Temporal lobe (tissue), 4 donors: ENCODE measurements at places on chromosomes 7 and 10. TPM values are rescaled to one million over a fixed set of nuclear protein-coding genes. Genes with fewer than 3 reads are reported as not detected.

The CALML5 gene
- not detected for total RNA-seq

The NEURL1 gene
- 26.8 TPM for total RNA-seq

The NKX2-3 gene
- under 0.01 TPM for total RNA-seq

The MOGAT3 gene
- total RNA-seq, result not detected

The FOXP2 gene
- total RNA-seq, result 19.2 TPM

The VSTM4 gene
- 3.2 TPM for total RNA-seq

The RBM28 gene
- total RNA-seq, result 17.7 TPM
